Activated CD8-positive, alpha-beta memory T cell treated with anti-CD3 and anti-CD28 coated beads, Interleukin-2, amount 50 U/mL, for 48 hours (primary cell): ENCODE measurements at places on chromosomes 5 and 9.

DNA sequence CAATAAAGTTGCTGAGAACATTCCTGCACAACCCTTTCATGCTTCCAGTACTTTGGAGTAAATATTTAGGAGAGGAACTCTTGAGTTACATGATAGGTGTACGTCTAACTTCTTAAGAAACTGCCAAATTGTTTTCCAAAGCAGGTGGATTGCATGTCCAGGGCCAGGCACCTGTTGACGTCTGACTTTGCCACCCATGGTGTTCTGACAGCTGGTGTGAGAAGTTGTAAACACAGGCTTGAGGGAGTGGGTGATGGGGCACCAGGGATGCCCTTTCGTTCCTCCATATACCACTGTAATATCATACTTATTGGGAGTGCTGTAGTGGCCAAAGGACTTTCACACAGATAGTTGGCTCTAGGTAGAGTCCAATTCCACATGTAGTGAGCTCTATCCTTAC is 352.1 kb downstream of the GADD45G start:
- DNase-seq, result no peak

DNA sequence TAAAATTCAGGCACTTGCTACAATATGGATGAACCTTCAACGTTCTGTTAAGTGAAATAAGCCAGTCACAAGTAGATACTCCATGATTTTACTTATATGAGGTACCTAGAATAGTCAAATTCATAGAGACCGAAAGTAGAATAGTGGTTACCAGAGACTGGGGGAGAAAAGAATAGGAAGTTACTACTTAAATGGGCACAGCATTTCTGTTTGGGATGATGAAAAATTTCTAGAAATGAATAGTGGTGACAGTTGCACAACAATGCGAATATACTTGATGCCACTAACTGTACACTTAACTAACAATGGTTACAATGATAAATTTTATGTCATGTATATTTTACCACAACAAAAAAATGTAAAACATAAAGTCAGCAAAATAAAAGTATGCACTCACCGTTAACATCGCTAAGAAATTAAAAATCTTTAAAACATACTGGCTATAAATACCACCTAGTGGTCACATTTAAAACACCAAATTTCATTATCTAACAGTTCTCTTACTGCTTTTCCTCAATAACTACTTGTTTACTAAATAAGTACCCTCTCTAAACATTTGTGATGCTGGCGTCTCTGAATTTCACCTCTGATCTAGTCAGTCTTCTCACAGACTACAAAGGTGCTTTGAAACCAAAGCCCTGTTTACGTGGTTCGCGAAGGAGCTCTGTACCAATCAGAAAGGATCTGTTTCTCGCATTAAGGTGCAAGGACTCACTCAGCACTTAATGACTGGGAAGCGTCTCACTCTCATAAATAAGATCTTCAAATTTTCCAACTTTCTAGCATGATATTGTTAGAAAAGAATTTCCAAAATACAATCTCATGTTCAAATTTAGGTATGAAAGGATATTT is 22.7 kb downstream of the KIF3A start:
- no peak for DNase-seq

GRCh38 chr9:33172256-33173238 is 5.4 kb upstream of the B4GALT1 start:
- no peak for DNase-seq

DNA sequence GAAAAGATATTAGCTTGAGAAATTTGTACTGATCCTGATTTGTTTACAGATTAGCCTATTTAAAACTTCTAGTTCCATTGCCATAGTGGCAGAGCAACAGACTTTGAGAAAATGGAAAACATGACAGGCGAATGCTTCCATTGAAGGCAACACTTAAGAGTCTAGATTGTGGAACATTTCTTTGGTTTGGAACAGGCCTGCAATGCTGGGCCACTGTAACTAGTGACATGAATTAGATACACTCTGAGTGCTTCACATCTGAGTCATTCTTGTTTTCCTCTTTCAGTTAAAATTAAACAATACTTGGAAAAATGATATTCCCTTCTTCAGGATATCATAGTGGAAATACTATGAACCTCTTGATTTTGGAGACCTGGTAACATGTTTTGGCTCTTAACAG is 453.6 kb upstream of the TUSC1 start:
- no peak for DNase-seq

- no peak for DNase-seq
These were observed 11.9 kb upstream of the GALNT10 start for GRCh38 chr5:154178661-154179060.

DNA sequence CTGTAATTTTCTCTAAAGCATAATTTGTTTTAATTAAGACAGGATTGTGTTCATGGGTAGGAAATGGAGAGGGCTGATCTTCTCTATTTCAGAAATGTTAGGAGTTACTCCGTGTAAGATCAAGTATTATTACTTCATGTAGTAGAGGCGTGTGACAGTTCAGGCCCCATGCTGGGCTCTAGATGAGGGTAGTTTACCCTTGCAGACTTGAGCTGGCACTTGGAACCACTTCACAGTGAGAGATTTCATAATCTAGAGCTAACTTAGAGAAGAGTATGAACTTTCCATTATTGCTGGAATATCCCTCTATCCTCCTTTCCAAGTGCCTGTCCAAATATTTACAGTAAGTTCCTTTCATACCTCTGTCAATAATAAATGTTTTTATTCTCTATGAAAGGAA is 195.1 kb downstream of the PCSK5 start:
- no peak for DNase-seq

GRCh38 chr9:93976973-93977372 is 21.8 kb upstream of the BARX1 start:
- DNase-seq, result no peak

DNA sequence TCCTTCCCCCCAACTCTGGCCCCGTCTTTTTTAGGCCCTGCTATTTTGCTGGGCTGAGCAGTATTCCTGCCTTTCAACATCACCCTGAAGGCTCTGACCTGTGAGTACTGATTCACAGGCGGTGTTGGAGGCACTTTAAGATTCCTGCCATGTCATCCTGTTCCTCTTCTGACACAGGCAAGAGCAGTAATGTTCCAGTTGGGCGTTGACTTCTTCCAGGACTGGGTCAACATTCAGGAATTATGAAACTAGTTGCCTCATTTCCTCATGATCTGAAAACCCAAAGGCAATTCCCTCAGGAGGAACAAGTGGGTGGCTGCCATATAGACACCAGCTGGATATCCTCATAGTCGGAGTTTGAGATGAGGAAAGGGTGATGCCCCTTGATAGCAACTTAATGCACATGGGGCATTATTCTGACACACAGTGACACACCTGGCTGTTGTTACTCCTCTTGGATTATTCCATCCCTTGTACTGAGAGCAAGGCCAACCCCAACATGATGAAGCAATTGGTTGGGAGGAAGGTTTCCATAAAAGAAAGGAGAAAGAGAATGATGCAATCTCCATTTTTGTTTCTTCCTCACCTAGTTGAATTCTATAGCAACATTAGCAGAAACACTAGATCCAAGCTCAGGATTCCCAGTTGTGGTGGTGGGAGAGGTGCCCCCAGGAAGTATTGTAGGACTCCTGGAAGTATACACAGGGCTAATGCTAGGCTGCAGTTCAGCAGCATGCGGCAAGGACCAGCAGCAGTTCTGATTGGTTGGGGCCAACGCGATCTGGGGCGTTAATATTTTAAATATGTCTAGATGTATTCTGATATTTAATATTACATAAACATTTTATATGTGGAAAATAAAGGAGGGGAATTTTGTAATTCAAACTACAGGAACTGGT is 19.6 kb upstream of the GLRX start:
- DNase-seq, result peak; percentile 35

- no peak for DNase-seq
These were observed 221.4 kb downstream of the SEMA5A start for GRCh38 chr5:9324348-9325077.

- DNase-seq, result peak; percentile 72
These were observed at the start of gene NEURL1B for GRCh38 chr5:172640822-172641358. Gene NEURL1B (plus strand): TSS chr5:172641263. CDS start chr5:172641407, 144 bp downstream.

- DNase-seq, result no peak
These were observed 41.0 kb downstream of the CEP120 start for GRCh38 chr5:123382252-123382651.

GRCh38 chr5:90056911-90057705 is 352.4 kb downstream of the CETN3 start:
- DNase-seq, result no peak

- no peak for DNase-seq
These were observed 154.9 kb downstream of the C9orf50 start for GRCh38 chr9:129465834-129466535.

DNA sequence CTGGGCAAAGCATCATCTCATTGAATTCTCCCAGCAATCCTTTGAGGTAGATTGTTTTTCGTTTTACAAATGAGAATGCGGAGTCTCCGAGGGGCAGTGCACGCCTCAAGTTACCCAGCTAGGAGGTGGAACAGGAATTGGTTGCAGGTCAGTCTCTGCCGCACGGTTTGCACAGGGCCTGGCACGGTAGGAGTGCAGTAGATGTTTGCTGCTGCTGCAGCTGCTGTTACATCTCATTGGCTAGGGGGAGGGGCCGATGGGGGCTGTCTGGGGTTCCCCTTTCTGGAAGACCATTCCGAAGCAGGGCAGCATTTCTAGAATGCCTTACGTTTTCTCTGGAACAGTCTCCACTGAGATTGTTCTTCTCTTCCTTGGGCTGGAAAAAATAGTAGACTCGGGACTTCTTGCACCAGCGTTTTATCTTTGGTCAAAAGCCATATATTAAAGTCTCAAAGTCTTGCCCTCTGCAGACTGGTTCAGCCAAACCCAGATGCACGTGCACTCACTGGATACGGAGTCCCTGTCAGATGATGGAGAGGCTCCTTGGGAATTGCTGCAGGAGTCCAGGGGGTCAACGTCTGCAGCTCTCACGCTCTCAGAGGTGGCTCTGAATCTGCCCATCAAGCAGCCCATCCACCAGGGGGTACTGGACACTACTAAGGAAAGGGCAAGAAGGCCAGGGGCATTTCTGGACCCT is 1.2 kb downstream of the USP20 start:
- DNase-seq, result peak; percentile 70

- DNase-seq, result peak; percentile 25
These were observed 21.0 kb downstream of the ANKRD33B start for GRCh38 chr5:10584714-10585517.

DNA sequence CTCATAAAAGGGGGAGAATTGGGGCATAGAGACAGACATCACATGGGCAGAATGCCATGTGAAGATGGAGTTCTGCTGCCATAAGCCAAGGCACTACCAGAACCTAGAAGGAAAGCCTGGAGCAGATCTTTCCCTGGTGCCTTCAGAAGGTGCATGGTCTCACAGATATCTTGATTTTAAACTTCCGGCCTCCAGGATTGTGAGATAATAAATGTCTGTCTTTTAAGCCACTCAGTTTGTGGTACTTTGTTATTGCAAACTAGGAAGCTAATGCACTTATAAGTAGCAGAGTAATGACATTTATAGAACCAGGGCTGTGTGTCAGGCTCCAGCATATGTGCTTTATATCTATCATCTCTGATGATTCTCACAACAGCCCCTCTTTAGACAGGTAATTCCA is 130.4 kb downstream of the ASTN2 start:
- no peak for DNase-seq

- no peak for DNase-seq
These were observed 3.4 kb downstream of the ADAMTS6 start for GRCh38 chr5:65478336-65478735.

GRCh38 chr5:432201-432927 is 10.6 kb upstream of the EXOC3 start:
- DNase-seq, result peak; percentile 37

DNA sequence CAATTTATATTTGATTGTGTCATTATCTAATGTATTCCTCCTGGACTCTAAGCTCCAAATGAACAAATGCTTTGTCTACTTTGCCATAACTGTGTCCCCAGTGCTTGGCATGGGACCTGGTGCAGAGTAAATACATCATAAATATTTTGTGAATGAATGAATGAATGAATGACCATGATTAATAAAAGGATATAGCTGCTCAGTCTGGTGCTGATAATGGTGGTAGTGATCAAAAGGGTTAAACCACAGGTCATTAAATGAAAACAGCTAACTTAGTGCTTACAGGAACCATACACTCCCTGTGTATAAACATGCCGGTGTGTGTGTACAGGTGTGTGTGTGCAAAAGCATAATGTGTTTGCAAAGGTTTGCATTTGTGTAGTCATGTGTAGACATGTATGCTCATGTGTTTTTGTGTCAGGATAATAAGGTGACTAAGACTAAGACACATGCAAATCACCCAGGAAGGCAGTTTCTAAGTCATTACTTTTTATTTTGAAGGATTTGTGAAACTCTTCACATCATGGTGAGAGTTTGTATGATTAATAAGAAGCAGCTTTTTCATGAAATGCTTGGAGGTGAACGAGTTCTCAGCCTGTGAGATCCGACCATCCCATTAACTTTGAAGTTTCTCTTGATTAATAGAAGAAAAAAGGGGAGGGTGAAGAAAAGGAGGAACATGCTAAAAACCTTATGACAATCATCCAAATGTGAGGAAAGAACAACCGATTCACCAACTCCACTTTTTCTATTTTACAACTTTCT is 24.6 kb downstream of the SPARC start:
- no peak for DNase-seq

- DNase-seq, result no peak
These were observed 173.4 kb downstream of the ROR2 start for GRCh38 chr9:91776409-91777291.

- no peak for DNase-seq
These were observed 118.7 kb upstream of the PUM3 start for GRCh38 chr9:2962471-2963172.

- DNase-seq, result peak; percentile 42
These were observed 31.3 kb downstream of the OR2V1 start for GRCh38 chr5:181099602-181100086.

- no peak for DNase-seq
These were observed 125.9 kb downstream of the EHMT1 start for GRCh38 chr9:137744632-137745183.

DNA sequence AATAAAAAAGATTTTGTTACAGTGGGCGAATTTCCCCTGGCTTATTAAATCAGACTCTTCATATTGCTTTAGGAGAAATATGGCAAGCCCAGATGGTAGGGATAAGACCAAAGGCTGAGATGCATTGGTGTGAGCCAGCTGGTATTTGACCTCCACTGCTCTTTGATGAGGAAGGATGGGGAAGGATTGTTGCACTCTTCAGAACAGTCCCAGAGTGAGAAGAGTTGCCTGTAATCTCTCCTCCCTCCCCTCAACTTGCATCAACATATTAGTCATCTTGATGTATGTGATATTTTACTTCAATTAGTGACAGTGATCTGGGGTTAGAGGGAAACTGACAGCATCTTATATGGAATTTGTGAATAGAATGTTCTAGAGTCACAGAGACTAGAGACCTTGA is 136.6 kb downstream of the ADAMTS12 start:
- DNase-seq, result no peak

- DNase-seq, result peak; percentile 69
These were observed 848 bp downstream of the RAD50 start for GRCh38 chr5:132557478-132558172.

DNA sequence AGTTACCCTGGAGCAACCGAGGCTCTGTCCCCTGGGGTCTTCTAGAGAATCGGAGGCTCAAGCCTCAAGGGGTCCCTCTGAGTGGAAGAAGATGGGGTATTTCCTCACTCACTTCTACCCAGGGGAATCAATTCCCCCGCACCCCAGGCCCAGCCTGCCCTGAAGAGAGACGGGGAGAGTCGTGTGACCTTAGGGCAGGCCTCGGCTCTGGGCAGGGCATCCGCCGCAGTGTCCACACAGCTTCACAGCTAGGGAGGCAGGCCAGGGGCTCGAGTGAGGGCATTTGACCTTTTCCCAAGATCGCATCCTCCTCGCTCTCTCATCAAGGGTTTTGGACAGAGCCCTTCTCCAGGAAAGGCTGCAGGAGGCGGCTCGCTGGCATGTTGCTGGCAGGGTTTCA is 57.9 kb upstream of the CNOT6 start:
- DNase-seq, result no peak
